ENCODE measurements at places on chromosomes 3 and 15. TPM values are rescaled to one million over a fixed set of nuclear protein-coding genes. Genes with fewer than 3 reads are reported as not detected.

The FGF12 gene
- not detected for total RNA-seq

The KCNAB1 gene
- total RNA-seq: 0.59 TPM

The LRRN1 gene
- not detected for total RNA-seq

The GOLGA6L1 gene
- not detected for total RNA-seq

The ZPLD1 gene
- not detected for total RNA-seq

The RARRES1 gene
- total RNA-seq: 9.0 TPM

The MED12L gene
- 0.30 TPM for total RNA-seq

The FMN1 gene
- total RNA-seq: 0.08 TPM

The VGLL3 gene
- total RNA-seq: 2.9 TPM

The SUSD5 gene
- total RNA-seq: 5.0 TPM

The DUOXA1 gene
- 0.59 TPM for total RNA-seq

The MAP3K13 gene
- 14.7 TPM for total RNA-seq

The XXYLT1 gene
- 9.8 TPM for total RNA-seq

The SIDT1 gene
- not detected for total RNA-seq

The C15orf39 gene
- 2.3 TPM for total RNA-seq

The EOMES gene
- not detected for total RNA-seq

The IGDCC3 gene
- not detected for total RNA-seq

The GOLGA8R gene
- 2.8 TPM for total RNA-seq

The EPHA6 gene
- not detected for total RNA-seq

The P2RY13 gene
- total RNA-seq: not detected

The AQP9 gene
- total RNA-seq: 0.23 TPM

The CCR5 gene
- not detected for total RNA-seq

The KLHL40 gene
- not detected for total RNA-seq

The C2CD4A gene
- not detected for total RNA-seq

The NUP210 gene
- total RNA-seq: not detected

The ACTRT3 gene
- 3.3 TPM for total RNA-seq

The TTLL13 gene
- total RNA-seq: not detected

The GOLGA8O gene
- total RNA-seq: 1.2 TPM

The FBXL22 gene
- not detected for total RNA-seq

The CACNA2D2 gene
- total RNA-seq: not detected

The HRH1 gene
- total RNA-seq: 23.1 TPM

The GRIP2 gene
- 0.08 TPM for total RNA-seq

The P2RY14 gene
- not detected for total RNA-seq

The GOLGA8H gene
- total RNA-seq: 0.30 TPM

The HRG gene
- total RNA-seq: not detected

The PFKFB4 gene
- 4.3 TPM for total RNA-seq

The IQCB1 gene
- total RNA-seq: 14.3 TPM

The EFHB gene
- 0.23 TPM for total RNA-seq

The FRMD5 gene
- total RNA-seq: 15.4 TPM

The NANOGP8 gene
- total RNA-seq: not detected

The IGSF10 gene
- total RNA-seq: 0.15 TPM

The GREM1 gene
- 527 TPM for total RNA-seq

The RPS17 gene
- total RNA-seq: 2,990 TPM

The DGKG gene
- under 0.01 TPM for total RNA-seq
